ENCODE measurements at places on chromosomes 2 and 18. TPM values are rescaled to one million over a fixed set of nuclear protein-coding genes. Genes with fewer than 3 reads are reported as not detected.

CENPO gene
- 30.5 TPM for total RNA-seq

UGP2 gene
- total RNA-seq, result 127 TPM

PLGLB1 gene
- 0.22 TPM for total RNA-seq

ATOH8 gene
- total RNA-seq, result 4.5 TPM

RBMS1 gene
- 62.0 TPM for total RNA-seq
